IMR-90 (cell line): ENCODE measurements at places on chromosomes 2 and 18. TPM values are rescaled to one million over a fixed set of nuclear protein-coding genes. Genes with fewer than 3 reads are reported as not detected.

GRCh38 chr18:2827061-2827460 is 19.7 kb upstream of the EMILIN2 start:
- H3K36me3 ChIP-seq, result no peaks in the 10 kb centered on the region
- DNase-seq, result no peak
- H3K27ac ChIP-seq, result no peak overlapping the region
- H3K4me3 ChIP-seq, result no peak overlapping the region

DNA sequence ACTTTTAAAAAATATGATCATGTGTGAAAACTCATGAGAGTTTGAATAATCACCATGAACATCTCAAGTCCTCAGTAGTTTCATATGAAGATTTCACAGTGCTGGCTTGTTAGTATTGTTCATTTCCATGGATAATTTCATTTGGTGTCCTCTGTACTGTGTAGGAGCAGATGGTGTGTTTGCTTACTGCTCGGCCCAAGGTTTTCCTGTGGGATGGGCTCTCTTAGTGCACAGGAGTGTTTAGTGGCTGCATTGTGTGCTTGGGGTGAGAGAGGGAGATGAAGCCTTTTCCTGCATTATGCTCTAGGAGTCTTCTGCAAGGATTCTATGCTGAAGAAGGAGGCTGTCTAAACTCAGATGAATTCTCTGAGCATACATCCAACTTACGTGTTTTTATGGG is 270.6 kb downstream of the SOCS6 start:
- H3K4me3 ChIP-seq, result no peak overlapping the region
- DNase-seq, result no peak
- H3K27me3 ChIP-seq, result no peaks in the 10 kb centered on the region
- no peaks in the 10 kb centered on the region for H3K36me3 ChIP-seq

DNA sequence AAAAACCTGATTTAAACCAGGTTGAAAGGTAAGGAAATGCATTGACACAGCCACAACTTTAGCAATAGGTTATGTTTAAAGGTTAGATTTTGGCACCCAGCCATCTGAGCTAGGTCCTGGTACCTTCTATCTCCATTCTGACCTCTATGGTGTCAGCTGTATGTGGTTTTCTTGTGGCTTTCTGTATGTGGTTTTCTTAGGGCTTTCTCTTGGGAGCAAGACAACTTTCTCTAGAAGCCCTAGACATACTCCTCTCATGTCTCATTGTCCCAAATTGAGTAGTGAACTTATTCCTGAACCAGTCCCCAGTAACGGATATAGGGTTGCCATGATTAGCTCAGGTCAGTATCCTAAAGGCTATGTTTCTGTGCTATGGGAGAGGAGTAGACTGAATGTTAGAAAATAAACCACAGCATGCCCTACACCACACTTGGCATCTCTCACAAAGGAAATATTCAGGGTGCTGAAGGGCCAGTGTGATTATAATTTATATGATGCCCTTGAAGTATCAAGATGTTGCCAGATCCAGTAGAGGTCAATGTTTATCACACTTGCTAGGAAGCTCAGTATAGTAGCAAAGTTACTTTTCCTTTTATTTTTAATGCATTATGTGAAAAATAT is 176.1 kb downstream of the CAPN13 start:
- H3K27ac ChIP-seq, result no peak overlapping the region
- H3K36me3 ChIP-seq, result no peaks in the 10 kb centered on the region
- no peak overlapping the region for H3K4me3 ChIP-seq
- peaks cover 2% of the 10 kb centered on the region; the same call in 1 of the 2 replicates for H3K4me1 ChIP-seq
- H3K27me3 ChIP-seq, result no peaks in the 10 kb centered on the region
- peak; percentile 13 for DNase-seq

- DNase-seq, result no peak
- H3K36me3 ChIP-seq, result no peaks in the 10 kb centered on the region
- H3K4me3 ChIP-seq, result no peak overlapping the region
Observed at GRCh38 chr2:121486191-121486790, 44.4 kb upstream of the RNU4ATAC start.

The CD302 gene
- 3.0 and 4.0 TPM in 2 replicates for polyA plus RNA-seq

DNA sequence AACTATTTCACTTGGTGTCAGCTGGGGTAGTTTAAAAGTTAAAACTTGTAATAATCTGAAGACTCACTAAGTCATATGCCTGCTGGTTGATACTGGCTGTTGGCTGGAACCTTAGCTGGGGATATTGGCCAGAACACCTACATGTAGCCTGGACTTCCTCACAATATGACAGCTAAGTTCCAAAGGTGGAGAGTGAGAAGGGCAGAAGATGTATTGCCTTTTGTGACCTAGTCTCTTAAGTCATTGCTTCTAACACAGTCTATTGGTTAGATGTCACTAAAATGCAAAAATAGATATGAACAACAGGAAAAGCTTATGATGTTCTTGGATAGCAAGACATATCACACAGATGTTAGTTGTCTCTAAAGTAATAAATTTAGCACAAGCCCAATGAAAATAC is 113.2 kb upstream of the CHAC2 start:
- H3K27me3 ChIP-seq, result no peaks in the 10 kb centered on the region
- H3K36me3 ChIP-seq, result no peaks in the 10 kb centered on the region
- H3K4me3 ChIP-seq, result no peak overlapping the region
- no peaks in the 10 kb centered on the region for H3K4me1 ChIP-seq
- H3K27ac ChIP-seq, result no peak overlapping the region
- DNase-seq, result no peak

DNA sequence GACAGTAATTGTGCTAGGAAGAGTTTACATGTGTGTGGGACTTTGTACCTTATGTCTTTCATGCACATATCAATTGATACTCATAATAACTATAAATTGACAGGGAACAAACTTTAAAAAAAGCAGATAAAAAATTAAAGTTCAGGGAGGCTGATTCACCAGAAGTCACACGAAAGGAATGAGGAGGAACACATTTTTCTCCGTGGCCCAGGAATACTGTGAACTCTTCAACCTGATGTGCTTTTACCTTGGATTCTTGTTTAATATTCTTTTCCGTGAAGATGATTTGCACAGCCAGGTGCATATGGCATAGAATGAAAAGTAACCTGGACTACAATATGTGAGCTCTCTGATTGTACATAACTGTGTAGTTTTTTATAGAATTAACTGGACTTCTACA is 326.3 kb downstream of the CDH7 start:
- DNase-seq, result no peak
- H3K27me3 ChIP-seq, result no peaks in the 10 kb centered on the region
- no peak overlapping the region for H3K27ac ChIP-seq
- no peaks in the 10 kb centered on the region for H3K36me3 ChIP-seq
- no peaks in the 10 kb centered on the region for H3K4me1 ChIP-seq
- H3K4me3 ChIP-seq, result no peak overlapping the region
